Effector CD8-positive, alpha-beta T cell (primary cell): ENCODE measurements at places on chromosomes 2 and 18.
A peak's percentile ranks its signal among the peaks of the same experiment; 100 is the strongest.

DNA sequence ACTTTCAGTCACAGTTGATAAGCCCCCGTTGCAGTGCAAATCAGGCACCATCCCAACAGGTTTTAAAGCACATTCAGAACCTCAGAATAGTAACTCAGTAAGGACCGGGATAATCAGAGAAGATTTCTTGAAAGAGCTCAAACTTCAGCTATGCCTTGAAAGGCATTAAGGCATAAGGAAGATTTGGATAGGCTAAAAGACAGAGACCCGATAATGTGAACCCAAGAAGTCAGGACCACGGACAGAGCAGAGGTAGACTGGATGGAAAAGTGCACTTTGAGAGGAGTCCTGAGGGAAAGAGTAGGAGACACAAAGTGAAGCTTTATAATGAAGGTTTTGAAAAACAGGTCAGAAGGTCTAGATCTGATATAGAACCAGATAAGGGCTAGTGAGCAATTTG lies 36.9 kb upstream of the KLF7 start:
- no peak for DNase-seq

DNA sequence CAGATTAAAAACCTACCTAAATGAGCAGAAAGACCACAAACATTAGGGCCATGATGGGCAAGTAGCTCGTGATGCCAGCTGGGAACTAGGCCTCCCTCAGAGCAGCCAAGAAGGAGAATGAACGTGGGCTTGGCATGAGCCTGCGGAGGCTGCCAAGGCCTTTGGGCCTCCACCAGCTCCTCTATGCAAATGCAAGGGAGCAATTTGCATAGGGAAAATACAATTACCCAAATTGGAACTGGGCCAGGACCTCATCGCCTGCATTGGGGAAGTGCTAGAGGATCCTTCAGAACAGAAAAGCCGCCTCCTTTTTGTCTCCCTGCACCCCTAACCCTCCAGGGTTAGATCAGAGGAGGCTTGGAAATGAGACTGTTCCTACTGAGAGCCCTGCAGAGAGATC lies 326.4 kb downstream of the SMAD2 start:
- DNase-seq = no peak

DNA sequence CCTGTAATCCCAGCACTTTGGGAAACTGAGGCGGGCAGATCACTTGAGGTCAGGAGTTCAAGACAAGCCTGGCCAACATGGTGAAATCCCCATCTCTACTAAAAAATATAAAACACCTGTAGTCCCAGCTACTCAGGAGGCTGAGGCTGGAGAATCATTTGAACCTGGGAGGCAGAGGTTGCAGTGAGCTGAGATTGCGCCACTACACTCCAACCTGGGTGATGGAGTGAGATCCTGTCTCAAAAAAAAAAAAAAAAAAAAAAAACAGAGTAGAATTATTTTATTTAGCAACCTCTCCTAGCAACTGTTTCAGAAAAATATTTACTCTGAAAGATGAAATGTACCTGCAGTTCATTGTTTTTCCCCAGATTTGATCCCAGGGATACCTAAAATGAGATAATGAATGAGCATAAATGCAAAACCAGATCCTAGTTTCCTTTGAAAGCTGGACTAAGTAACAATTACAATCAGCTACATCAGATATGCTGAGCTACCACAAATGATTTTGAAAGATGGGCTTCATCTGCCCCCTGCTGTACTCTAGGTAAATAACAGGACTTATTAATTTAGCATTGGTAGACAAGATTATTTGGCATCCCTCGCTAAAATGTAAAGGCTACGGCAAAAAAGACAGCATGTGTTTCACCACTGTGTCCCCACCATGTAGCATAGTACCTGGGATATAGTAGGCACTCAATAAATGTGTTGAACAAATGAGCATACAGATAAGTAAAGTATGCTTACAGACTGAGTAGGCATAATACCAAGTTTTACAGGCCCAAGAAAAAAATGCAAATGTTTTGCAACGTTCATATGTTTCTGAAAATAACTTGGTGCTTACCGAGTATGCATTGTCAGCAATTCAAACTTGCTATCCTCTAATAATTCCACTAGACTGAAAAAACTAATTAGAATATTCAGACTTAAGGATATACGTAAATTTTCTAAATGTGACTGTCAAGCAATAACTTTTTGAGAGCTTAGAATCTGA lies 102.5 kb downstream of the ATL2 start:
- DNase-seq = no peak

GRCh38 chr2:54610700-54611099 lies 112.8 kb upstream of the EML6 start:
- no peak for DNase-seq

- DNase-seq = no peak
Observed at GRCh38 chr2:26982102-26982742, 11.8 kb downstream of the MAPRE3 start.

- DNase-seq = no peak
Observed at GRCh38 chr2:99156891-99157290, 2.1 kb downstream of the LIPT1 start.

GRCh38 chr2:101623031-101623521 lies 74.4 kb upstream of the MAP4K4 start:
- no peak for DNase-seq

GRCh38 chr2:65654496-65654895 lies 222.1 kb upstream of the SPRED2 start:
- no peak for DNase-seq

DNA sequence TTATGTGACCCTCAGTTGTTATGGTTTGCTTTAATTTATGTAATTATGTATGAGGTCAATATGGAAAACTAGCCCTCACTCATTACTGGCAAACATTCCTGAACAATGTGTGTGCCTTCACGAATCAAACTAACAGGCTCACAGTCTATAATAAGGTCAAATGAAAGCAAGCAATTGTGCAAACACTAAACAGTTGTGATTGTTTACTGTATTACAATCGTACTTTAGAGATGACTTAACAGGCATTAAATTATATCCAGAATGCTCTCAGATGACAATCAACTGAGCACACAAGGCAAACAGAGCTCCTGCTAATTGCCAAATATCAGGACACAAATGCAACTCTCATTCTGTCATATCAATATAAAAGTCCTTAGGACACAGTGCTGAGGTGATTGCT lies 29.5 kb downstream of the COL5A2 start:
- DNase-seq = no peak

GRCh38 chr18:30280861-30281470 lies 761.6 kb downstream of the DSC3 start:
- DNase-seq = no peak

DNA sequence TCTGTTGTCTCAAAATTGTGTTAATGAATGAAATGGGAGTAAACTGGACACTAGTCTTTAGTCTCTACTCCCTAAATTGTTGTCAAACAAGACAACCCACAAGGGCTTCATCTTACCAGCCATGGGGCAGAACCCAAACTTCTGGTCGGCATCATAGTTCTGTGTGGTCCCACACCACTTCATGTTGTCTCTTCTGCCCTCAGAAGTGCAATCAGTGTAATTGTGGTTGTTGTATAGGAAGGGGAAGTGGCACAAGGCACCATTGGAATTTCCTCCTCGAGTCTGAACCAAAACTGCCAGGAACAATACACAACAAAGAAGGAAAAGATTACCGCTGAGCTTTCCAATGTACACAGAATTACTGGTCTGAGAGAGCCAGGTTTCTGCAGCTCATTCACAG lies 12.6 kb downstream of the FN1 start:
- DNase-seq = no peak

DNA sequence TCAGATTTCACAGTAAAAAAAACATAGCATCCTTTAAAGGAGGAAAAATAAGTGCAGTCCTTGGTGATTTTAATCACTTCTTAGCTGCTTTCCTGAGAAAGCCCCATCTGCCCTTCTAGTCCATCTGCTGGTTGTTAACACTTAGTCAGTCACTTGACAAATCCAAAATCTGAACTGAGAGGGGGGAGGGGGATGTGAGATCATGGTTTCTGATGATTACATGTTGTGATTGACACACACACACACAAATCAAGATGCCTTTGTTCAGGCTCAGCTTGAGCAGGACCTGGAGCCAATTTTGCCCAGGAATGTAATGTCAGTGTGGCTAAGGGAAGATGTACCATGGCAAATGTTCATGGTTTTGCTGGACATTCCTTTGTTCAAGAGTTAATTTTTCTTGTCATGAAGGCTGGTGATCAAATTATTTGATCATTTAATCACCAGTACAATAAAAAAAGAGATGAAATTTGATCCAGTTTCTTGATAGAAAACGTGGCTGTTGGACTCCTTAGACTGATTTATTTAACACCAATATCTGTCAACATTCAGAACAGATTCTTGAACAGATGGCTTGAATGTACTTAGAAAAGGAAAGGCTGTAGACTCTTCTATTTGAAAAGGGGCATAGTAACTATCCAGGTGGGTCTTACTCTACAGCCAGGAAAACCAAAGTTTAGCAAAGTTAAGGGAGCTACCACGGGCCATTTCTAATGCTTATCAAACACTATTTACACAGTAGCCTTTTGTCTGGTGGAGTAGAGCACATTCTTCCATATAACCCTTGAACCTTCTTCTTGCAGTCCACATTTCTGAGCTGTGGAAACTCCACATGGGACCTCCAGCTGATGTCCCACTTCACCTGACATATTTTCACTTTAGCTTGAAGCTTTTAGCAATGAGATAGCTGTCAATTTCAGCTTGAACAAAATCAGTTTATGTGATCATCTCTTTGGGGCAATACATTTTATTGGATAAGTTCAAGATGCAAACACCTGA lies 408.7 kb downstream of the PIK3C3 start:
- DNase-seq = no peak

GRCh38 chr2:134131681-134132489 lies 122.0 kb upstream of the MGAT5 start:
- DNase-seq = no peak

- peak; percentile 11 for DNase-seq
Observed at GRCh38 chr2:108534584-108535356, 500 bp downstream of the LIMS1 start.

GRCh38 chr18:31099450-31100230 lies 2.6 kb downstream of the DSC2 start:
- DNase-seq = no peak

DNA sequence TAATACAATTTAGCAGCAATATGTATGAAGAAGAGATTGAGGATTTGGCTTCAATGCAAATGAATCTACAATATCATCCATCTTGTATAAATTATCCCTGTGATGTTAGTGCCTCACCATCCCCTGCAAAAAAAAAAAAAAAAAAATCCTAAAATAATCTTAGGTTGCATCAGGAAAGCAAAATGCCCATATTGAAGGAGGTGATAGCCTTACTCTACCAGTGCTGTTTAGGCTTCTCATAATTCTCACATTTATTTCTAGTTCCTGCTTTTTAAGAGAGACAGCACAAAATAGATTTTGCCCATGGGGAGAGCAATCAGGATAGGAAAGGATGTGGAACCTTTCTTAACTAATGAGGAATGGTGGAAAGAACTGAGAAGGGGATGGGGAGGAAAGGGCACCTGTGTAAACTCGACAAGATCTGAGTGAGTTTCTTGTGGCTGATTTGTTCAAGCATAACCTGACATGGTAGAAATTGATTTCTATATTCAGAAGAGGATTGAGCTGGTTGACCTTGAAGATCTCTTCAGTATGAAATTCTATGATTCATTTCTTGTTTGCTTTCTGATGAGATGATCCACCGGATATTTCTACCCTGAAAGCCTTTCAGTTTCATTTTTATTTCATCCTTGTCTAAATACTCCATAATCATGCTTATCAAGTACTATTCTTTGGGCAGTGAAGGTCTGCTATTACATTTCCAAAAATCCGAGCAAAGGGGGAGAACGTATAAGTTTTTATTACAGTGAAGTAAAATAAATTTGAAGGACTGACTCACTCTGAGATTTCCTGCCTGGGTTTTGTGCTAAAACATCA lies 391.2 kb downstream of the PTPRM start:
- no peak for DNase-seq

DNA sequence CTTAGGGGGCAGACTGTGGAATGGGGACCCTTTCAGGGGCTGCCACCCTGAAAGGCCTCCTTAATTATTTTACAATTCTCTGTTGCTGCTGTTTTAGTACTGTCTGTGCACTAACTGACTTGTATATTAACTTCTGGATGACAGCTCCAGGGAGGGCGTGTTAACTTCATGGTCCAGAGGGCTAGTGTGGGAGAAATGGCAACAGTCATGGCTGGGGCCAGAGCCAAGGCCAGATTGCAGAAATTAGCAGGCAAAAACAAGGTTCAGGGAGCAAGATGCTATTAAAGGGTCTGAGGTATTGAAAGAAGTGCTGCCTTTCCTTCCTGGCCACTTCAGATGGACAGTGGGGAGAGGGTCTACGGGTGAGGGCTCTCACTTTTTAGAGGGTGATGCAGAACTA lies 9.1 kb downstream of the WIPF1 start:
- DNase-seq = no peak

- no peak for DNase-seq
Observed at GRCh38 chr2:15941871-15942710, 1.7 kb downstream of the MYCN start.

DNA sequence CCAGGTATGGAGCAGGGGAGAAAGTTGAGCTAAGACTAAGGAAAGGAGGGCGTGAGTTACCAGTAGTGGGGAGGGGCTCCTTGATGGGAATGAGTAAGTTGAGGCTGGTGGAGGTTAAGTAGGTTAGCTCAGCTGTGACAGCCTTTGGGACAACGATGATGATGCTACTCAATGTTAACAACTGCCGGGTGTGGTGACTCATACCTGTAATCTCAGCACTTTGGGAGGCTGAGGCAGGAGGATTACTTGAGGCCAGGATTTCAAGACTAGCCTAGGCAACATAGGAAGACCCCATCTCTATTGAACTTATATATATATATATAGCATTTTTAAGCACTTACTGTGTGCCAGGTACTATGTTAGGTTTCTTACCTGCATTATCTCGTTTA lies 48.4 kb downstream of the HK2 start:
- no peak for DNase-seq

DNA sequence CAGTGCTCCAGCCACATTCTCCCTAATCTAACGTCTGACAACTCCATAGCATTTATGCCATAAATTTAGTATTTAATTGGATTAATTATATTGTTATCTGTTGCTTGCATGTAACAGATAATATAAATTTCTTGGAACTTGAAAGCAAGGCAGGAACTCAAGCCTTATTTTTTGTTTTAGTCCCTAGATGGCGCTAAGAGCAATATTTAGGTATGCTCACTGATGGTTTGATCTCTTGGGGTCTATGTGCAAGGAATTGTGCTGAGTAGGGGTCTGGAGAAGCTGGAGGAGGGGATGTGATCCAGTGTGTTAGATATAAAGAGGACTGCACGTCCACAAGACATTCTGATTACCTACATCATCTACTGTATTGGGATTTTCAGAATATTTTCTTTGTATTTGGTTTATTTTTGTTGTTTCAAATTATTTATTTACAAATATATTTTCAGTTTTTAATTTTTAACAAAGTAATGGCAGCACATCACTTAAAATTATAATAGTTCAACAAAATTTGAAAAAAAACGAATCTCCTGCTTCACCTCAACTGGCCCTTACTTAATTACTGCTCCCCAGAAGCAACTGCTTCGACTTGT lies 32.8 kb downstream of the KATNAL2 start:
- no peak for DNase-seq

DNA sequence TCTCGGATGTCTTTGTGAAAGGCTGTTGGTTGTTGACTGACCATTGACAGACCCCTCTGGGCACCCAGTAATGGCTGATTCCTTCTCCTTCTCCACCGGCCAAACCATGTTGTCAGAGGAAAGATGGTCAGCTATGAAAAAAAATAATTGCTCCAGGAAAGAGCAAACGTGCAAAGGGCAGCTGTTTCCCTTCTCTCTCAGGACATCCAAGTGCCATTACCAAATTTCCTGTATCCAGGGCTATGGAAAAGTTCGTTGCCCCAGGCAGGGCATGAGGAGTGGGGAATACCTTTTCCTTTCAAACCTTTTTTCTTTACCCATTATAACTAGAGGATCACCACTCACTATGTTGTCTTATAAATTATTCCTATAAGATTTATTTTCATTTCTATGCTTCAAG lies 321.5 kb upstream of the HNRNPA3 start:
- DNase-seq = no peak

- DNase-seq = no peak
Observed at GRCh38 chr2:240631548-240632305, 6.4 kb downstream of the GPR35 start.
